Uterus (tissue), 4 donors: ENCODE measurements at places on chromosomes 2 and 18. TPM values are rescaled to one million over a fixed set of nuclear protein-coding genes. Genes with fewer than 3 reads are reported as not detected.

DNA sequence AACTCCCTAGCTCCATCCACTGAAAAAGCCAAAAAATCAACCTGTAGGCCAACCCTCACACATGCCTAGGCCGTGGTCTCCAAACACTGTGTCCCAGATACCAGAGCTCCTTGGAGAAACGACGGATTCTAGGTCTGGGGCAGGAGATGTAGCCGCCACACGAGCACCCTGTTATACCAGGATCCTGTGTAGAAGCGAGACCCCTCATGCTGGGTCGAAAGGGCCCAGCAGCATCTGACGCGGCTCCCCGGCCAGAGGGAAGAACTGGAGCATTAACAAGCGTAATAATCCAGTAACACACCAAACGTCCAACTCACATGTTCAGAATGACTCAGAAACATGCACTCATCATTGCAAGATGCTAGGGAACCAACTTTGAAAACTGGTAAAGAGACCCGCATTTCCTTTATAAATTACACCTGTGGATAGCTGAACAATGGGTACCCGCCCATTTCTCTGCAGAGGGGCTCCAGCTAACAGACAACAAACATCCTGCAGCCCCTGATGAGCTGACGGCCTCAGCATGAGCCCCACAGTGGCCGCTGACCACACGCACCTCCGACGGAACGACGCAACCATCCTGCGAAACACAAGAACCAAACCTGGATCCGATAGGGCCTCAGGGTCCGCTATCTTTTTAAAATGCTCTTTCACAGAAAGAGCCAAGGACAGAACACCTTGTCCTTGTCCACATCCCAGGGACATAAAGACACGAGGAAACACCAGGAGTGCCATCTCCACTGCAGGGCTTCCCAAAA is 14.2 kb downstream of the SLC66A2 start:
- peak; percentile 2 for DNase-seq

- no peak for DNase-seq
These were observed 964 bp downstream of the ZBTB7C start for GRCh38 chr18:48408111-48408726.

DNA sequence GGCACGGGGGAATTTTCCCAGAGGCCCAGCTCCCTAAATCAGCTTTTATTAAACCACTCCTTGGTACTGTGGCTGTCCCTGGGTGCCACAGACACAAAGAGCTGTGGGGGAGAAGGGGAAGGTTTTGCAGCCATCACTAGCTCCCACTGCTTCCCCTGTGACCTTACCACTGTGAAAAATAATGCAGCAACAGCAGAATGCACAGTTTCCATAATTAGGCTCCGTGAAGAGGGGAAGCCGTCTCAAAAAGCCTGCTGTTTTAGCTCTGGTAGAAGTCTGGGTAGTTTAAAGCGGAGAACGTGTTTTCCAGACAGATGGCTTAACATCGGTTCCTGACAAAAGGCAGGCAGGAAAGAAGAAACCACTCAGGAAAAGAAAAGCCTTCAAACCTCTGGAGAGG is 27.5 kb upstream of the CAB39 start:
- no peak for DNase-seq

DNA sequence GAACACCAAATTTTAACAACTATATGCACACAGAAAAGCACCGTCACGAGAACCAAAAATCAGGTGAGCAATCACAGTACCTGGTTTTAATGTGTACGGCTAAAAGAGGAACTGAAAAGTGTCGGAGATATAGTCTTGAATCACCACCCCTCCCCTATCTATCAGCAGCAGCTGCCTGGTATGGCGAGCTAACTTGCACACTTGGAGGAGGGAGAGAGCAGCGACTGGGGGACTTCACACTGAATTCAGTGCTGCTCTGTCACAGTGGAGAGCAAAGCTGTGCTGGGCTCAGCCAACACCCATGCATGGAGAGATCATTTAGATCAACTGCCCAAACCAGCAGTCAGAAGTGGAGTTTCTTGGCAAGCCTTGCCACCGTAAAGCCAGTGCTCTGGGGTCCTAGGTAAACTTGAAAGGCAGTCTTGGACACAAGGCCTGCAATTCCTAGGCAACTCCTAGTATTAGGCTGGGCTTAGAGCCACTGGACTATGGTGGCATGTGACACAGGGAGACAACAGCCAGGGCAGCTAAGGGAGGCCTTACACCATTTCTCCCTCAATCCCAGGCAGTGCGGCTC is 89.2 kb upstream of the CD226 start:
- no peak for DNase-seq

The CAPN14 gene
- total RNA-seq: under 0.01 TPM

DNA sequence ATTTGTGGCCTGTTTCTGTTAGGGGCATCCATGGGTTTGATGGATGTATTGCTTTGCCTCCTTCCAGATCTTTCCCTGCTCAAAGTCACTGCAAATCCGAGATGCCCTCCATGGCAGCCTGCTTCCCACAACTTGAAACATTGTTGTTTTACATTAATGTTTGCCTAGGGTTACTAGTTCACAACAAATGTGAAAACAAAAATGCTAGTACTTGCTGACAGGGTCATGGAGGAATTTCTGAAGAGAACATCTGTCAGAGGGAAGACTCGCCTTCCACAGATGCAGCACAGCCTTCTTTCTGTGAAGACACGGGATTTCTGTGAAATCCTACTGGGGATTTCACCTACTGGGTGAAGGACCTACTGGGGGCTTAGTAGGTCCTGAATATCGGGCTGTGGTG is 260.0 kb upstream of the FN1 start:
- no peak for DNase-seq

The CAVIN2 gene
- 128 TPM for total RNA-seq

GRCh38 chr2:121362774-121363173 is 77.8 kb upstream of the TFCP2L1 start:
- no peak for DNase-seq

DNA sequence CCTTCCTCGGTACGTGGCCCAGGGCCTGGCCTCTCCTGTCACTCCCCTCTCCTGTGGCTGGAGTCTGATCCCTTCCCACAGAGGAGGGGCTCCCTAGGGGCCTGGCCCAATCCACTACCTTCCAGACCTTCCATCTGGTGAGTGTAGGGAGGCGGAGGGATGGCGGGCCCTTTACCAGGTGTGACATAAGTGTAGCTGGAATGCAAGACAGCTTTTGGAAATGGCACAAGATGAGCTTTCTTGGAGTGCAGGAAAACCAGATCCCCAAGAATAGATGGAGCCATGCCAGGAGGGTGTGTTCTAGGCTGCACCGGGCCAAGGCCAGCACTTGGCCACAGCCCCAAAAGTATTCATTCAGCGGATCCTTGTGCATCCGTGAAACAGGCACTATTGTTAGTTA is 30.1 kb downstream of the IGFBP5 start:
- peak; percentile 74 for DNase-seq

The DSG1 gene
- total RNA-seq: not detected

The UGT1A3 gene
- not detected for total RNA-seq

DNA sequence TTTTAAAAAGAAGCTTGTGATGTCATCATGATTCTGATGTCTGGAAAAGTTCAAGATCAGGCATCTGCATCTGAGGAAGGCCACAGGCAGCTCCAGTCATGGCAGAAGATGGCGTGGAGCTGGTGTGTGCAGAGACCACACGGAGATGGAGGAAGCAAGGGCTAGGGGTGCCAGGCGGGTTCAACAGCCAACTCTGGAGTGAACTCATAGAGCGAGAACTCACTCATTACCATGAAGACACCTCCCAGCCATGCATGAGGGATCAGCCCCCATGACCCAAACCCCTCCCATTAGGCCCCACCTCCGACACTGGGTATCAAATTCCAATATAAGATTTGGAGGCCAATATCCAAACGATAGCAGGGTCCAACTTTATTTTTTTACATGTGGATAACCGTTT is 61.6 kb downstream of the KCNG2 start:
- no peak for DNase-seq

The DPP4 gene
- 36.3 TPM for total RNA-seq

The FBXO41 gene
- 5.6 TPM for total RNA-seq

DNA sequence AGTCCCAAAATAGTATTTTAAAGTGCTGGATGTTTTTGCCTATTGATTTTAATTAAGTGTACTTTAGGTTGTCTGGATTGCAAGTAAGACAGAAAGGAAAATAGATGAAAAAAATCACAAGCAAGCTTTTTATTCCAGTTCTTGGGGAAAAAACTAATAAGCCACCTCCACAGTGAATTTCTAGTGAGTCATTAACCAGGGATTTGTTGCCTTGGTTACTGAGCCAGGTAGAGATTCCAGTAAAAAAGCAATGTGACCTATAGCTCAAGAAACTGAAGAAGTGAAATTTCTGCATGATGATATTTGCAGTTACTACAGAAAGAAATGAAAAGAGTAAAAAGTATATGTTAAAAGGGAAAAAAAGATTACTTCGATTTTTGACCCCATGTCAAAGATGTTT is 160.6 kb downstream of the METTL4 start:
- no peak for DNase-seq

The FTCDNL1 gene
- not detected for total RNA-seq

DNA sequence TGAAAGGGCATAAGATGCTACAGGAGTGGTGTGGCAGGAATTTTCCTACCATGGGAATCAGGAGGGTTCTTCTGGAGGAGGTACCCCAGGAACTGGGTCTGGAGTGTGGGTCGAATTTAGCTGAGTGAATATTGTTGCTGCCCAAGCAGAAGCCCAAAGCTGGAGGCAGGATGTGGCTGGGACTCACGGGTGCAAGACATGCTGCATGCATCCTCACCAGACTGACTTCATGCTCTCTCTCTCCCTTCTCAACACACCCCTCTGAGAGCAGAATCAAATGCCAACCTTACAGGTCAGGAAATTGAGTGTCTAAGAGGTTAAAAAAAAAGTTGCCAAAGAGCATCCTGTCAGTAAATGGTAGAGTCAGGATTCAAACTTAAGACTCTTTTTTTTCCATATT is 78.8 kb upstream of the TTC39C start:
- DNase-seq: no peak

DNA sequence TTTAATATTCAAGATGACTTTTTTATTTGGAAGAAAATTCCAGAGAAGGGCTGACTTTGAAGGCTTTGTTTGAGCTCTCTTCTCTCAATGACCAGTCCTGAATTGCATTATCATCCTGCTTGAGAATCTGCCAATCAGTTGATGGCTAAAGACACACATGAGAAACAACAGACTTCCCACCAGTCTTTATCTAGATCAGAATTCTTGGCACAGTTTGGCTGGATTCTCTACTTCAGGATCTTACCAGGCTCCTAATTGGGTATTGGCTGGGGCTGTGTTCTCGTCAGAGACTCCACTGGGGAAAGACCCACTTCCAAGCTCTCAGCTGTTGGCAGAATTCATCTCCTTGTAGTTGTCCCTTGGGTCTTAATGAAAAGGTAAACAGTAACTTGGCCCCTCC is 86.0 kb downstream of the WDSUB1 start:
- no peak for DNase-seq

DNA sequence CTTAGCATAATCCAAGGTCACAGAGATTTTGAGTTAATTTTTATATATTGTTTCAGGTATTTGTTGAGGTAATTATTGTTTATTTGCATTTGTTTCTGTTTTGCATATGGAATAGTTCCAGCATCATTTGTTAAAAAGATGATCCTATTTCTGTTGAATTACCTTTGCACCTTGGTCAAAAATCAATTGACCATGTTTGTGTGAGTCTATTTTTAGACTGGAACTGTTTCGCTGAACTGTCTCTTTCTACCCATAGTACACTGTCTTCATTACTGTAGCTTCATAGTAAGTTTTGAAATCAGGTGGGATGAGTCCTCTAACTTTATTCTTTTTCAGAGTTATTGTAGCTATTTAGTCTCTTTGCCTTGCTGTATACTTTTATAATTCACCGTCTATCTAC is 28.9 kb upstream of the RAMP1 start:
- DNase-seq: no peak

DNA sequence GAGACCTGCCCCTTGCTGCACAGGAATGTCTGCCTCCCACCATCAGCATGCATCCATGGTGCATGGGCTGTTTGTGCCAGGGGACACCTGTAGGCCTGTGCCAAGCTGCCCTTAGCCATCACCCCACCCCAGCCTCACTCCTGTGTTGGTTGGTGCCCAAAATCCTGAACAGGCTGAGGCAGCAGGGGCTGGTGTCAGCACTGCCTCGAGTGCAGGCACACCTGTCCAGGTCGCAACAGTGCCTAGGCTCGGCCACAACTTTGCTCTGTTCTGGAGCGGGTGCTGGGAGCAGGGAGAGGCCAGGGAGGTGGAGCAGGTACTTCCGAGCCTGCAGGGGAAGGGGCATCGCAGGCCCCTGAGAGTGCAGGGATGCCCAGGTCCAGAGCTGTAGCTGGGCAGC is 69.1 kb downstream of the SRBD1 start:
- no peak for DNase-seq

The IL36A gene
- total RNA-seq: not detected

GRCh38 chr2:127128445-127128904 is 21.5 kb upstream of the BIN1 start:
- DNase-seq: no peak

DNA sequence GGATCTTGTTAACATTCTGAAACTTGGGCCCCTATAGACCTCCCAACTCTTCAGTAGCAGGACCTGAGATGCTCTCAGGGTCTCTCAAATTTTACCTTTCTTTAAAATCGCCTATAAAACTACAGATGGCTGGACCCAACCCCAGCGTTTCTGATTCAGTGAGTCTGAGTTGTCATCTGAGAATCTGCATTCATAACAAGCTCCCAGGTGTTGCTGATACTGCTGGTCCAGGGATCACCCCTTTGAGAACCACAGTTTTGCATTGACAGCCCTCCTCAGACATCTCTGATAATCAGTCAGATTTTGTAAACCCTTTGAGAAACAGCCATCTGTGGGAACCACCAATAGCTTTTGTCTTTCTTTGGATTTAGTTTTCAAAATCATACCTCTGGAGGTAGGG is 315.8 kb downstream of the CYRIA start:
- no peak for DNase-seq

GRCh38 chr2:230690439-230690838 is 22.2 kb upstream of the CAB39 start:
- peak; percentile 44 for DNase-seq

- DNase-seq: no peak
These were observed 173.7 kb downstream of the NR4A2 start for GRCh38 chr2:156158808-156159207.

- DNase-seq: peak; percentile 68
These were observed 382.1 kb downstream of the OSR1 start for GRCh38 chr2:18976168-18976961.

DNA sequence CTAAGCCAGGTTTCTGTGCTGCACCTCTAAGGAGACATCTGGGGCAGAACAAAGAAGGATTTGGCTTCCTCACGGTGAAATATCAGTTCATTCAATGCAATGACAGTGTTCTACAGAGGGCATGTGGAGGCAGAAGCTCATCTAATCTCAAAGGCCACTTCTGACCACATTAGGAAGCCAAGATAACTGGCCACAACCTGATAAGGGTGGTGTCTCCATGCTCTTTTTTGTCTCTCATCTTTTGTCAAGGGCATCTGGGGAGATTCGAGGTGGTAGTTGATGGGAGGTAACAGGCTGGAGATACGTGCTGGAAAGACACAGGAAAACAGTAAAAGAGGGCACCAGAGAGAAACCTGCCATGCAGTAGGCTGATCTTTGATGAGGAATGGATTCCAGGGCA is 303.9 kb downstream of the LRATD1 start:
- no peak for DNase-seq

GRCh38 chr2:195756218-195756942 is 99.4 kb downstream of the SLC39A10 start:
- no peak for DNase-seq
